ENCODE measurements at places on chromosomes 5 and 9.

- DNase-seq = no peak
Measured at GRCh38 chr5:131718487-131719014, 78.3 kb downstream of the FNIP1 start.

GRCh38 chr5:177049285-177049684 lies 26.8 kb downstream of the ZNF346 start:
- DNase-seq = no peak

DNA sequence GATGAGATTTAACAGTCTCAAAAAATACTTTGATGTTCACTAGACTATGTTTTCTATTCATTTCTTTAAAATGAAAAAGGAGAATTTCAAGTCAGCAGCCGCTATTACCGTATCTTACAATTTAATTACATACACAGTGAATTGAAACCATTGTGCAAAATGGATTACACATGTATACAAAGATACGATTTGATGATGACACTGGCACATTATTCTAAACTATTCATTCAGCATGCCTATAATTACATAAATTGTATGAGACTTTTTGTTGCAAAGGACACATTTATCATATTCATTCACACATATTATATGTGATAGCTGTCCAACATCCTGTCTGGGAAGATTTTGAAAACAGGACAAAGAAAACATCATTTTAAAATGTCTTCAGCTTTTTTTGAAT lies 118.3 kb upstream of the VCAN start:
- DNase-seq = no peak

- peak; percentile 47 for DNase-seq
Measured at GRCh38 chr5:91182763-91183162, 200.4 kb downstream of the ARRDC3 start.

GRCh38 chr5:91938441-91938840 lies 555.3 kb upstream of the ARRDC3 start:
- DNase-seq = no peak

DNA sequence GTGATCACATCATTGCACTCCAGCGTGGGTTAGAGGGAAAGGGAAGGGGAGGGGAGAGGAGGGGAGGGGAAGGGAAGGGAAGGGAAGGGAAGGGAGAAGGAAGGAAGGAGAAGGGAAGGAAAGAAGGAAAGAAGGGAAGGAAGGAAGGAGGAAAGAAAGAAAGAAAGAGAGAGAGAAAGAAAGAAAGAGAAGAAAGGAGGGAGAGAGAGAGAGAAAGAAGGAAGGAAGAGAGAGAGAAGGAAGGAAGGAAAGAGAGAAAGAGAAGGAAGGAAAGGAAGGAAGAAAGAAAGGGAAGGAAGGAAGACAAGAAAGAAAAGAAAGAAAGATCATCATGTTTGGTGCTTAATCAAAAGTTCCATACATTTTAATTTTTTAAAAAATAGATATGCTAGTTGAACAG lies 136.2 kb downstream of the CMYA5 start:
- DNase-seq = no peak

- peak; percentile 17 for DNase-seq
Measured at GRCh38 chr9:9752722-9753121, 860.1 kb downstream of the PTPRD start.

DNA sequence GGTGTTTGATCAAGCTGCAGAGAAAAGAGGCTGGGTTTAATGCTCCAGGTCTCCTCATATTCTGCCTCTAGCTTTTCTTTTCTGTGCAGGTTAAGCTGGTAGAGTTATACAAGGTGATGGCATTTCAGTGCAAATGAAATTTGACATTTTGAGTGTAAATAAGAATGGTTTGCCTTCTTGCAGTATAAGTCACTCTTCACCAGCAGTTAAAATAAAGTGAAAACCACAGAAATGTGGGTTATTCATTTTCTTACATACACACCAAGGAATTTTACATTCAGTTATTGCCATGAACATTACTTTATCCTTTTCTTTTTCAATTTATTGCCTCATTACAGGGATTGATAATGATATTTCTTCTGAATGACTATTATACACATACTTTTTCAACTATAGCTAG lies 337.5 kb upstream of the PCSK5 start:
- peak; percentile 16 for DNase-seq

DNA sequence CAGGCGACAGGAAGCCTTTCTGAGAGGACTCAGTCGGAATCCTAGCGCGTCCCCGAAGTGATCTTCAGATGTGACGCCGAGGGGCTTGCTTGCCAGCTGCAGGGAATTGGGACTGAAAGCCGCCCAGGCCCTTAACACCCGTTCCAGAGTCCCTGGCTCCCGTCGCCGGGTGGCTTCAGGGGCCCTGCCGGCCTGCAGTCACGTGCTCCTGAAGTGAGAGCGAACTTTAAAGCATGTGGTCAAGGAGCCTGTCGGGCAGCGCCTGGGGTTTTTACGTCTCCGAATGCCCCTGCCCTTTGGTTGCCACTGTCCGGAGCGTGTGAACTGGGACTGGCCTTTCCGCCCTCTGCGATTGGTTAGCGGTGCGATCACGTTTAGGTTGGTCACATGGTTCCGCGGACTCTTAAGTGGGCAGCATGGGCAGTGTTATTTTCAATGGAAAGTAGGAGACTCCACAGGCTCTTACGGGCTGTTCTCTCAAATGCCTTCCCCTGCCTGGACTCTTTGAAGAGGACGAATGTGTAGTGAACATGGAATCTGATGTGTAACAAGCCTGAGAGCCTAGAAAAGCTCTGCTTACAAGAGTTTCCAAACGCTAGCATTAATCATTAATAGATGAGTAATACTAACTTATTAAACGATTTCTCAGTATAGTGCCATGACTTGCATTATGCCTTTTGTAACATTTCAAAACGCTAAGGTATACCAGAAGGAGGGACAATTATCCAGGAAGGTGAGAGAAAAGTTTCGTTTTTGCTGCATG lies 1.9 kb downstream of the VLDLR start:
- no peak for DNase-seq

- DNase-seq = peak; percentile 64
Measured at GRCh38 chr9:94779031-94779430, 52.5 kb downstream of the AOPEP start.

DNA sequence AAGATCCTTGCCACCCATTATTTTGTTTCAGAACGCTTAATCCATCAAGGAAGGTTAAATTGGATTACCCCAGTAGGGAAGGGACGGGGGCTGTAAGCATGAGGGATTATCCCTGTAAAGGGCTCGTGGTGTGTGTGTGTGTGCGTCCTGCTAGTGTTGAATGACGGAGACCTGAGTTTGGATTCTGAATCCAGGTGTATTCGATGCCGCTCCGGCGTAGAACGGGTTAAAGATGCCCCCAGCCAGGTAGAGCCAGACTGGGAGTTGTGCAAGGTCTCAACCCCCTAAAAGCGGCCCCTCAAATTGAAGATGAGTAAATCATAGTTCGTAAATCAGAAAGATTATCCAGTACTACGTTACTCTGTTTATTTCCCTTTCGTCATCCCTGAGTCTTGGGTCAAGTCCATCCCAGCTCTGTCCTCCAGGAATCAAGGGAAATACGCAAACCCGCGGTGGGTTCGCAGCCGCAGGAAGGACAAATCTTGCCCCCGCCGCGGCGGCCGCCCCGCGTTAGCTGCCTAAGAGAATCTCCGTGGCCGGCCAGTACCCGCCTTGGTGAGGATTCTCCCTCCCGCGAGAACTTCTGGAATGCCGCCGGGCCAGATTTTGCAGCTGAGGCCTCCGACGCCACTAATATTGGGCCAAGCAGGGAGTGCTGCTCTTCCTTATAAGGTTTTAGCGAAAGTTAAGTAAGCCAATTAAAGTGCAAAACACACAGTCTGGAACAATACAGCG lies 586 bp upstream of the MTAP start:
- DNase-seq = no peak

DNA sequence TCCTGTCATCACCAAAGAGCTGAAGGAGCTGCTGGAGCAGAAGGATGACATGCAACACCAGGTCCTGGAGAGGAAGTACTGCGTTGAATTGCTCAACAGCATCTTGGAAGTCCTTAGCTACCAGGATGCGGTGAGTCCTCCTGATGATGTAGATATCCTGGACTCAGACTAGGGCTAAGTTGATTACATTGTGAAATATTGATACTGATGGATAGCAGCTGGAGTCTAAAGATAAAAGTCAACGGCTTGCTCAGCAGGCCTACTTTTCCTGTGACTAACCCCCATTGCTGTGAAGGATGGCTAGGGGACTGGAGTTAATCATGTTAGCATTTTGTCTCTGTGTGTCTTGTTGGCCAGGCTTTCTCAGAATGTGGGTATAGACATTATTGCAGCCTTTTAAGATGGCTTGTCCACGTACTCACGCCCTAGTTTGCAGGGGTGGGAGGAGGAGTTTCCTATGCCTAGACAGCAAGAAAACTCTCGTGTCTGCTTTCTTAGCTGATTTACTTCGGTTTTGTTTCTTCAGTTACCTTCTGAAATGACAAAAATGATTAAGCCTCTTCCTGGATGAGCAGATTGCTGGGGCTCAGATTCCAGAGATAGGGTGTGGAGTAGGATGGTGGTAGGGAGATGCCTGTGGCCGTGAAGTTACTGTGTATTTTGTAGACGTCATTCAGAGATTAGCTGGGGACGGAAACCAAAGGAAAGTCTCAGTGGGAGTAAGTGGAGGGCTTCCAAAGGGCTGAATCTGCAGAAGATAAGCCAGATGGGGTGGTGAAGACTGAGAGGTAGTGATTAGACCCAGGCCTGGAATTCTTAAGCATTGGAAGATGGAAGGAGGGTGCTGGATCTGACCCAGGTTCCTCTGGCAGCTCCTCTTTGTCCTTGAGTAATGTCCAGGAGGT lies 166.3 kb downstream of the DOCK2 start:
- no peak for DNase-seq

GRCh38 chr5:172042183-172042582 lies 35.7 kb upstream of the FBXW11 start:
- DNase-seq = no peak

DNA sequence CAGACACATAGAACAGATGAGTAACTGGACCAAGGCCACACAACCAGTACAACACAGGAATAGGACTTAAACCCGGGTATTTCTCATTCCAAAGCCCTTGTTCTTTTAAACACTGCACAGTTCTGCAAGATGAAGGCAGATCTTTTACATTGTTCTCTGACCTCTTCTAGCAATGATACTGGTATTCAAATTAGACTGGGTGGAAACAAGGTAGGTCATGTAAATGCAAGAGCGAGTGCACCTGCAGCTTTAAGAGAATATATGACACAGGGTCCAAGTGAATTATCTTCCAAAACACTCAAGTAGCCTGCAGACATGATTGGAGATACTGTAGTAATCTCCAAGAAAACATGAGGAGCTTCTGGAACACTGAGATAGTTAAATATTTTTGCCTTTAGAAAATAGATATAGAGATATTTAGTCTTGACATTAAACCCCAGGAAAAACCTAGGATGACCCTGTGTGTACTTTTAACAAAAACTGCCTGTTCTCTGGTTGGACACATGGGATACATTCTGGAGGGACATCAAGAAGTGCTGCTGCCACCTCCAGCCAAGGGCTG lies 130.6 kb upstream of the EPB41L4A start:
- DNase-seq = peak; percentile 64

DNA sequence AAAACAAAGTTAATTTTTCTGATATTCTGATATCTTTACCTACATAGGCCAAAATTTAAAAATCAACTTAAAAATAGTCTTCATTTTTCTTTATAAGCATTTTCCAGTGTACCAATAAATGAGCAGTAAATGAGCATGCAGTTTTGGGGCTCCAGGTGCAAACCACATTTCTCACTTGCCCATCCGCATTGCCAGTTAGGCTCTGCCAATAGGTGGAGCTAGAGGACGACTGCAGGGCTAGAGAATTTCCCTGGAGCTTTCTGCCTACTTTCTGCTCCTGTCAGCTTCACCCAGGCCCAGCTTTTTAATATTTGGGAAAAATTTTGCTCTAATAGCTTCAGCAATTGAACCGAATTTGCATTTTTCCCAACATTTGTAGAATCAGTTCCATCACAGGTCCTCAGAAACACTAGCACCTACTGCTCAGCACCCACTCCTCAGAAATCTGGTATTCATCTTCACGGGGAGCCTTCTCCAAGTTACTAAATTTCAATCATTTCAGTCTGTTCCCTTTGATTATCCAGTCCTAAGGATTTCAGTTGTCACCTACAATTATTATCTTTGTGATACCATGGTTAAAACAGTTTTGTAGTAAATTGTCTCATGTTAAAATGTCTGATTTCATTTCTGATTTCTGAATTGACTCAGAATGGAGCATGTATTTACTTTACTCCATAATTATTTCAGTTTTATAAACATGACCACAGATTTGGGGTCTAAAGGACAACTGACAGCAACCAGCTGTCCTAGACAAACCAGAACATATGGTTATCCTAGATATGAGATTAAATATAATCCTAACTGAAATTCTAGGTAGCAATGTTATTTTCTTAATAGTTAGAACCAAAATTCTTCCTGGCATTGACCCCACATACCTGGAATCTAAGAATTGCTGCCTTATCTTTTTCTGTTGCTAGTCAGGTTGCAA lies 104.6 kb upstream of the FAM174A start:
- DNase-seq = peak; percentile 79

DNA sequence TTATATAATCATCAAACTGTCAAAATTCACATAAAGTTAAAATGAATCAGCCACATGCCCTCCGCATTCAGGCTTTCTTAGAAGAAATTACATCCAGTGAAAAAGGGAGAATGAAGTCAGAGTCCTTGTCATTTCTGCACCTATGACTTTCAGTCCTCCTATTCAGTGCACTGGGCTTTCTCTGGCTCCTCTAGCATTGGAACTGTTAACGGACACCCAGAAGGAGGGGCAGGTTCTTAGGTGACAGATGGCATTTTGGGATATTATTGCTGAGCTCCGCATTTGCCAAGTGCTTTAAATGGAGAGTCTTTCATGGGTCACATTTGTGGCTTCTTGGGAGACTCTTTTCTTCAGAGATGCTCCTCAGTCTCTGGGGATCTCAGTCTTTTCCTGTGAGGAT lies 40.0 kb downstream of the ADAMTS19 start:
- no peak for DNase-seq

DNA sequence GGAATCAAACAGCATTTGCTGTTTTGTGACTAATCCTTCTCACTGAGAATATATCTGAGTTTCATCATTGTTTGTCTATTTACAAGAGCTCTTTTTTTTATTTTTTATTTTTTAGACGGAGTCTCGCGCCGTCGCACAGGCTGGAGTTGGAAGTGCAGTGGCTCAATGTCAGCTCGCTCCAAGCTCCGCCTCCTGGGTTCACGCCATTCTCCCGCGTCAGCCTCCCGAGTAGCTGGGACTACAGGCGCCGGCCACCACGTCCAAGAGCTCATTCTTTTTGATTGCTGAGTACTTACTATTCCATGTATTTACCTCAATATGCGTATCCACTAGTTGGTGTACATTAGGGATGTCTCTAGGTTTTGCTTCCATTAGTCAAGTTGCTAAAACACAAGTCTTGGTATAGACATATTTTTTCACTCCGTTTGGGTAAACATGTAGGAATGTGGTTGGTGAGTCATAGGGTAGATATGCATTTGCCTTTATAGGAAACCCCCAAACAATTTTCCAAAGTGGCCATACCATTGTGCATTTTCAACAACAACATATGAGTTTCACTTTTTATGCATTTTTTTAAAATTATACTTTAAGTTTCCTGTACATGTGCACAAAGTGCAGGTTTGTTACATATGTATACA lies 1005.0 kb upstream of the CDH10 start:
- DNase-seq = no peak

GRCh38 chr9:111052791-111053190 lies 14.5 kb upstream of the LPAR1 start:
- no peak for DNase-seq

GRCh38 chr5:51273021-51273420 lies 110.2 kb upstream of the ISL1 start:
- DNase-seq = no peak

Measured in Karpas-422 (cell line).